ENCODE measurements at places on chromosomes 12 and 14.

DNA sequence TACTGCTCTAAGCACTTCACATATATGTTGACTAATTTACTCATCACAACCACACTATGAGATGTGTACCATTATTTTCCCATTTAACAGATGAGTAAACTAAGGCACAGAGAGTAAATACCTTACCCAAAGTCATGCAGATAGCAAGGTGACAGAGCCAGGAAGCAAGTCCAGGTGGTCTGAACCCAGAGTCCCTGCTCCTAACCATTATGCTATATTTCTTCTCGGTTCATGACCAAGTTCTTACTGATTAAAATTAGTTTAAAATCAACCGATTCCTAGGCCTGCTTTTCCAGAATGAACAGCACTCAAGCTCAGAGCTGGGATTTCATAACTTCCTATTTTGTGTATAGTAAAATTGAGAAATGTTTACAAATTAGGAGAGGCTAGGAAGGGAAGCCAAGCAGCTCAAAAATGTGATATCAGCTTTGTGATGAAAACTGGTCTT is 85.5 kb upstream of the EGLN3 start:
- DNase-seq = no peak

DNA sequence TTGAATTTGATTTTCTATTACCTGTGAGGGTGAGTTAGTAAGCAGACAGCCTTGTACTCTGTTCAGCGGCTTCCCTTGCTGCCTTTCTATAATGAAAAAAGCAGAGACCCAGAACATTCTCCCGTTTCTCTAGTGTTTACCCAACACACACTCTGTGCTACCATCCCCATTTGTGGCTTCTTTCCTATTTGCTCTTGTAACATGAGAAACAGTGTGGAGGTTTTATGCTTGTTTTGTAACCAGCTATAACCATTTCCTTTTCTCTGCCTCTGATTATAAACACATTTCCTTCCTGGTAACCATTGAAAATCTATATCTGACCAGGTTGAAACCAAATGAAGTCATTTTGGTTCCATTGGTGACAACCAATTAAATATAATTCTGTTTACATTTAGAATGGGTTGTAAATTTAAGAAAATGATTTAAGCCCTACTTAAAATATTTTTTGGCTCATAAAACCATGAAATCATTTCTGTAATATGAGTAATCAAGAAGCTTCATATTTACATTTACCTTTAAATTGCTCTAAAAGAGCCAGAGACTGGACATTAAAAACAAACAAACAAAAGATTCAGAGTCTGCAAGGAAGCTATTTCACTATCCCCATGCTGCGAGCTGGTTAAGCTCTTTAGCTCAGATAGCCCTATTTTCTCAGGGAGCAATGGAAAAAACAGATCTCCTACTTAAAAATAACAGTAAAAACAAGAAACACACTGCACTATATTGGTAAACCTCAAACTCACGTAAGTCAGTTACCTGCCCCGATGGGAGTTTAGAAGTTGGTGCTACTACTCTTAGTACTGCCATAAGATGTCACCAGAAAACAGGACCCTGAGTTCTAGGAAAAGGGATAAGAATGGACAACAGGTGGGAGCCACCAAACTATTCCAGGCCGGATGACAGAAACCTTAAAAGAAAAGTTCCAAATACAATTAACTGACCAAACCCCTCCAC is 206.5 kb upstream of the EEA1 start:
- no peak for DNase-seq

DNA sequence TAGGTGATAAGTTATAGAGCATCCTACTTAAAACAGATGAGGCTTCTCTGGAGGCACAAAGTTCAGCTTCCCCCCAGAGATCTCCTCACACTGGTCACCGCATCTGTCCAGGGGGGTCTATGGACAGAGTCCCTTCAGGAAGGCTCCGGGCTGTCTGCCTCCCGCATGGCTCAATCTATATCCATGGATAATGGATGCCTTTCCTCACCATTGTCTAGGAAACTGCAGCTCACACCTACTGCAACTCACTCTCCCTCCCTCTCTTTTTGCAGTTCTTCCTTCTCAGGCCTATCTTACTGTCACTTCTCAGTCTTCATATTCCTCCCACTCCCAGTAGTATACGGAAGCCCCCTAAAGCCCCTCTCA is 100.6 kb upstream of the BCL2L14 start:
- no peak for DNase-seq

DNA sequence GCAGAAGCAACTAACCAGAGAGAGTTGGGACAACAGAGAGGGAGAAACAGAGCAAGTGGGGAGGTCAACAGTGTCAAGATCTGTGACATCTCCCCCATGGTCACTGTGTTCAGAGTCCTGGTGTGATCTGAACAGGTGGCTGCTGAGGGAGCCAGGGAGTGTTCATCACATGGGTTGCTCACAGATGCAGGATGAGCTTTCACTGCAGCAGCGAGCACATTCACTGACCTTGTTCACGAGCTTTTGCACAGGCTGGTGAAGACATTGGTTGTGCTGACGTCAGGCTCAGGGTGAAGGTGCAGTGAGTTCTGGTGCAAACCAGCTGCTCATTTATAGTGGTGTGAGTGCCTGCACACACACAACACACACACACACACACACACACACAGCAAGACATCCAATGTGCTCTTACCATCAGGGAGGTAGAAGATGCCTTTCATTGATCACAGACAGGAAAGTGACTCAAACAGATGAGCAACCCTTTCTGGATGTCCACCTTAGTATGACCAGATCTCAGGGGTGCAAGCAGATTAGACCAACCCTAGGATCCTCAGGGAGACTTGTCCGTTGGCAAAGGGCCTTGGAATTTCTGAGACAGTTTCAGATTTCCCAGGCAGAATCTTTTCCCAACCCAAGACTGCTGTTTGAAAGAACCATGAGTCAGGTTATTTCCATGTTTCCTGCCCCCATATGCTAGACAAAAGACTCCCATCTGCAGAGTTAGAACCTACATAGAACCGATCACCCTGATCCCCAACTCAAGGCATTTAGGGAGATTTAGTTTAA is 44.3 kb upstream of the OR10AD1 start:
- no peak for DNase-seq

DNA sequence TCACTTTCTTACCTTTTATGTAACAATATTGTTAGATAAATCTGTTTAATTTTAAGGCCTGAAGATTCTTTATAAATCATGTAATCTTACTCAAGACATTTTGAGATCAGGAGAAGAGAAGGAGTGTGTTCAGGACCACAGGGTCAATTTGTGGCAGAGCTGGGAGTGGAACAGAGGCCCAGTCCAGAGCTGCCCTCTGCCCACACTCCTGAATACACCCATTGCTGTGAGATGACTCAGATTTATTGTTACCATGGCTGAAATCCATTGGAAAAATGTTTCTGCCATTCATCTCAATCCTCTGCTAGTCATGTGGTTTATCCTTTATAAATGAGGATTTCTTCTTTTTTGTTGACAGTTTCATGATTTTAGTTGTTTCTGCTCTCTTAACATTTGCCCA is 100.5 kb upstream of the STXBP6 start:
- no peak for DNase-seq

GRCh38 chr14:55122440-55122986 is 6.5 kb upstream of the LGALS3 start:
- DNase-seq = no peak

Data from activated CD4-positive, alpha-beta T cell treated with anti-CD3 and anti-CD28 coated beads for 48 hours (primary cell).